HS-27A (cell line): ENCODE measurements at places on chromosomes 5 and 9.

DNA sequence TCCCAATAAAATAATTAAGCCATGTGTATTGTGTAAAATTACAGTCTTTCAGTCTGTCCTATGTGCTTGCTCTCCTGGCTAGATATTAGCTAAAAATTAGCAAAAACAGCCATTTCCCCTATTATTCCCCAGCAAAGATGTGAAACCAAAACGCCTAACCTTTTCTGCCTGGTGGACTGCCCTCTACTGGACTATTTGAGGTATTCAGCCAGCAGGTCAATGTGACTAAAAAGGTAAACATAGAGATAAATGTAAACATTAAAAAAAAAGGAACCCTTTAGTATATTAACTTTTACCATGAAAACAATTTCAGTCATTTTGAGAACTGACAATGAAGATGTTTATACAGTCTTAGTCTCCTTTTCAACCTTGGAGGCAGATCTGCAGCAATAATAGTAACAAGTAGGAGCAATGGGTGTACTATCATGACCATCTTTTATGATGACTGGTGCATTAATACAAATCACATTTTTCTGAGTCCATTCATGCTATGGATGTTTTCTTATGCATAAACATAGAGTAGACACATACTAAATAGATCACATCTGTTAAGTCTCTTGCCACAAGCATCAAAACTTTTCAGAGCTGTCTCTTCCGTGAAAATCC, 10.1 kb downstream of the ATG12 start:
- no peak for DNase-seq

GRCh38 chr5:160749026-160749425, 103.0 kb downstream of the ATP10B start:
- DNase-seq, result no peak

DNA sequence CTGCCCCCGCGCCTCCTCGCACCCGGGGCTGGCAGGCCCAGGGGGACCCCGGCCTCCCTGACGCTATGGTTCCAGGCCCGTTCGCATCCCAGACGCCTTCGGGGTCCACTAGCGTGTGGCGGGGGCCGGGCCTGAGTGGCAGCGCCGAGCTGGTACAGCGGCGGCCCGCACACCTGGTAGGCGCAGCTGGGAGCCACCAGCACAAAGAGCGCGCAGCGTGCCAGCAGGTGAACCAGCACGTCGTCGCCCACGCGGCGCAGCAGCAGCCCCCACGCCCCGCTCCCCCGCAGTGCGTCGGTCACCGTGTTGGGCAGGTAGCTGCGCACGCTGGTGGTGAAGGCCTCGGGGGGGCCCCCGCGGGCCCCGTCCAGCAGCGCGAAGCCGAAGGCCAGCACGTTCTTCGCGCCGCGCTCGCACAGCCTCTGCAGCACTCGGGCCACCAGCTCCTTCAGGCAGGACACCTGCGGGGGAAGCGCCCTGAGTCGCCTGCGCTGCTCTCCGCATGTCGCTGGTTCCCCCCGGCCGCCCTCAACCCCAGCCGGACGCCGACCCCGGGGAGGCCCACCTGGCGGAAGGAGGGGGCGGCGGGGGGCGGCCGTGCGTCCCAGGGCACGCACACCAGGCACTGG, 548 bp downstream of the TERT start:
- no peak for DNase-seq

DNA sequence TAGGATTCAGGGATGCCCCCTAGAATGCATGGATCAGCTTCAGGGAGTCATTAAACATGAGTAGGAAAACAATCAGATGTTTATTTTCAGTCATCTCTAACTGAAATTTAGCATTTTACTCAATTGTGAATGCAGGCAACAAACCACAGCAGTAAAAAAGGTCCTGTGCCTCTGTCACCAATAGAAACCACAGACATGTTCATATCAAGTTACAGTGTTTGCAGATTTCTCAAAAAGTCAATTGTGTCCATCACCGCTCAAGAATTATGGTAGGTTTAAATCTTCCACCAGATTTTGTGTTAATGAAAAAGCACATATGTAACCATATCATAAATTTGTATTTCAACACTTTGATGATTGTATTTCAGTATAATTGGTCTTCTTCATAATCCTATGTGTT, 68.4 kb upstream of the SLC1A1 start:
- DNase-seq, result no peak

GRCh38 chr9:9792144-9792857, 820.5 kb downstream of the PTPRD start:
- no peak for DNase-seq

- DNase-seq, result no peak
Observed at GRCh38 chr5:53031695-53032096, 42.5 kb downstream of the ITGA2 start.

DNA sequence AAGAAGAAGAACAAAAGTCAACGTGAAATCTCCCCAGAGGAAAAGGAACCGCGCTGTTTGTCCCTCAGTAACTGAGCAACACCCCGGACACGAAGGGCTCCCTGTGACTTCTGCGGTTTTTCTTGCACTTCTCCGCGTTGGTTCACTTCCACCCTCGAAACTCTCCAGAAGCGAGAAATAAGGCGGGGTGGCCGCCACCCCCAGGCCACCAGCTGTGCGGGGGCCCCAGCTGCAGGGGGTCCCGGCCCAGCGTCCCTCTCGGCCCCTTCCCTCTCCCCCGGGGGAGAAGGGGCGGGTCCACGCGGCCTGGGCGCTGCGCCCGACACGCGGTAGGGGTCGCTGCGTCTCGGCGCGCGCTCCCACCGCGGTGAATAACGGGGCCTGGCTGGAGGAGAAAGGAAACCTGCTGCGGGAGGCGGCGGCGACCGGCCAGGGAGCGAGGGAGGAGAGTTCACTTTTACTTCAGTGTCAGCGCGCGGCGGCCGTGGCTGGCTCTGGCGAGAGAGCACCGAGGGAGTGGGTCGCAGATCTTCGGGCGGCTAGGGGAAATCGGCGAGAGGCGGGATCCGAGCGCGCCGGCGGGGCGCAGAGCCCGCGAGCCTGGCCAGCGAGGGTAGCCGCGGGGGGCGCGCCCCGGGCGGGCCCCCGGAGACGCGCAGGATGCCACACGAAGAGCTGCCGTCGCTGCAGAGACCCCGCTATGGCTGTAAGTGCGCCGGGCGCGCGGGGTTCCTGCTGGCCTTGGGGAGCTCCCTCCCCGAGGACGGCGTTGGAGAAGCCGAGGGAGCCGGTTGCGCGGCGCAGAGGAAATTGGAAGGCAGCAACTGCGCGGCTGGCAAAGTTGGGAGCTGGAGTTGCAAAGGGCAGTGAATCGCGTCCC, at the start of gene IQGAP2:
TSS of gene IQGAP2 (plus strand) at position 400 of the 880 bp plus-strand sequence. CDS start at position 661, 261 bp downstream.
- DNase-seq, result no peak

GRCh38 chr9:88044200-88044599, 69.9 kb upstream of the CDK20 start:
- no peak for DNase-seq

GRCh38 chr5:157729858-157730257, 1.4 kb upstream of the THG1L start:
- DNase-seq, result no peak

- DNase-seq, result no peak
Observed at GRCh38 chr5:153562189-153562588, 71.7 kb downstream of the GRIA1 start.

GRCh38 chr5:132592521-132592920, 35.7 kb downstream of the RAD50 start:
- no peak for DNase-seq

- DNase-seq, result no peak
Observed at GRCh38 chr5:56270058-56270457, 36.9 kb upstream of the ANKRD55 start.

DNA sequence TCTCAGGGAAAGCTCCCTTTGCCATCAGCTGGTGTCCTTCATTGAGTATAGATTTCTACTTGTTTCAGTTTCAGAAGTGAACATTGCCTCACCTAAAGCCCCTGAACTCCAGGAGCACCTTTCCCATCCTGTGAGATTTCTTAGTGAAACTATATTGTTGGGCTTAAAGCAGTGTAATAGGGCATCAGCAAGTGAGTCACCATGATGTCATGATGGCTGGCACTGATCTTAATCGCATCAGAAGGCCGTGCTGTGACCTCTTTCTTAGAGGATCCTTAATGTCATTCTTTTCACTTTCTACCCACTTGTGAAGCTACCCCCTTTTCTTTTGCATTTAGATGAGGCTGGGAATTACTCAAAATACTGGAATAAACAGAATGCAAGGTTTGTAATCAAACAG, 401.3 kb downstream of the MTRR start:
- no peak for DNase-seq

- no peak for DNase-seq
Observed at GRCh38 chr5:76867827-76868693, 18.2 kb downstream of the S100Z start.

DNA sequence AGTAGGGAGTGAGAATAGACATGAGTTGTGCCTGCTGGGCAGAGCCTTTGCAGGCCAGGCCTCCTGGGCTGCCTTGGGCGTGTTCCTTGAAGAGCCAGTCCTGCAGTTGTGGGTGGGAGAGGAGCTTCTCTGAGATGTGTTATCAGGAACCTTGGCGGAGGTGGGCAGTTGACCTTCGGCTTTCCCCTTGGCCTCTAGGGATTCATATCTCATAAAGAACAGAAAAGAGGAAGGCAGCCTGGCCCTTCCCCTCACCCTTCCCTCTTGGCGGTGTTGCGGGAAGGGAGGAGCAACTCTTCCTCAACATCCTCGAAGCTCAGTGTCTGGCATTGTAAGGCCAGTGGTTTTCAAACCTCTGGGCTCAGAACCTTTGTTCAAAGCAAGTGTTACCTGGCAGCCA, 59.2 kb downstream of the DAPK1 start:
- no peak for DNase-seq

DNA sequence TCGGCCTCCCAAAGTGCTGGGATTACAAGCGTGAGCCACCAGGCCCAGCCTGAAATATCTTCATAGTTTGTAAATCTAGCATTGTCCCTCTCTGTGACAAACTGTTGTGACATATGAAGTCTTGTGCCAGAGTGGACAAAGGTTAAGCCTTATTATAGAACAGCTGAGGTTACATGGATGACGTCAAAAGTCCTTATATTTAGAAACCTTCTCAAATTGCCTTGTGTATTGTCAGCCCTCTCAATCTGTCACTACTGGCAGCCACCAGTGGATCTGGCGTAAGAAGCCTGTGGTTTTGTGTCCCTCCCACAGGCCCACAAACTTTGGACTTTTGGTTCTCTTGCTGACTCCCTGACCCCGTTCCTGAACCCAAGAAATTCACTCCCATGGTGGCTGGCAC, 79.4 kb upstream of the CCDC112 start:
- DNase-seq, result no peak

GRCh38 chr9:134167530-134167931, 3.2 kb upstream of the RNU6ATAC start:
- DNase-seq, result no peak

- no peak for DNase-seq
Observed at GRCh38 chr5:128766406-128766805, 198.9 kb upstream of the SLC27A6 start.

- no peak for DNase-seq
Observed at GRCh38 chr5:2680979-2681378, 70.5 kb downstream of the IRX2 start.

GRCh38 chr5:177311723-177312648, at the start of gene MXD3:
MXD3 (minus strand) TSS chr5:177311898; CDS start chr5:177311830, 68 bp downstream.
- DNase-seq, result peak; percentile 62

DNA sequence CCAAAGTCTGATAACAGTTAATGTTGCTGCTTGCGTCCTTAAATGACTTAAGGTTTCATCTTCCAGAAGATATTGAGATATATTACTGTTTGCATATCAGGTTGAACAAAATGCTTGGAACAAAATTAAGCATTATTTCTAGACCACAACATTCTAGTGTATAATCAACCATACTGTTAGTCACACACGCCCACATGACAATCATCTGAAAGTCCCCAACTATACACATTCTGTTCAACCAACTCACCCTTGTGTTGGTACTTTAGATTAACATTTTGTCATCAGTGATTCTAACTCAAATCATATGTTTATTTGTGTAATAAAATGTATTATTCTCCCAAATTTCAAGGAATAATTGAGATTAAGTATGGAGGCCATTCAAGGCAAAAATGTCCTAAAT, 47.3 kb downstream of the LURAP1L start:
- no peak for DNase-seq

- DNase-seq, result no peak
Observed at GRCh38 chr9:127396253-127396807, 639 bp upstream of the SLC2A8 start.
